ENCODE measurements at places on chromosomes 2 and 18.

GRCh38 chr2:160469621-160470204, 23.9 kb downstream of the RBMS1 start:
- no peak for DNase-seq

- no peak for DNase-seq
Measured at GRCh38 chr2:100193291-100193710, 50.9 kb upstream of the AFF3 start.

DNA sequence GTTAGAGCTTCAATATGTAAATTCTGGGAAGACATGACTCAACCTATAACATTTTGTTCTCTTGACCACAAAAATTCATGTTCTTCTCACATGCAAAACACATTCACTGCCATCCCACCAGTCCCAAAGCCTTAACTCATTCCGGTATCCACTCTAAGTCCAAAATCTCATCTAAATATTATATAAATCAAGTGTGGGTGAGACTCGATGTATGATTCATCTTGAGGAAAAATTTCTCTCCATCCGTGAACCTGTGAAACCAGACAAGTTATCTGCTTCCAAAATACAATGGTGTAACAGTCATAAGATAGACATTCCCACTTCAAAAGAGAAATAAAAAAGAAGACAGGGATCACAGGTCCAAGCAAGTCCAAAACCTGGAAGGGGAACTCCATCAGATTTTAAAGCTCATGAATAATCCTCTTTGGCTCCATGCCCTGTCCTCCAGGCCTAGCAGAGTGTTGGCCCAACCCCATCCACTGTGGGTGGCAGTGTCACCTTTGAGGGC, 101.3 kb downstream of the RAD51AP2 start:
- no peak for DNase-seq

DNA sequence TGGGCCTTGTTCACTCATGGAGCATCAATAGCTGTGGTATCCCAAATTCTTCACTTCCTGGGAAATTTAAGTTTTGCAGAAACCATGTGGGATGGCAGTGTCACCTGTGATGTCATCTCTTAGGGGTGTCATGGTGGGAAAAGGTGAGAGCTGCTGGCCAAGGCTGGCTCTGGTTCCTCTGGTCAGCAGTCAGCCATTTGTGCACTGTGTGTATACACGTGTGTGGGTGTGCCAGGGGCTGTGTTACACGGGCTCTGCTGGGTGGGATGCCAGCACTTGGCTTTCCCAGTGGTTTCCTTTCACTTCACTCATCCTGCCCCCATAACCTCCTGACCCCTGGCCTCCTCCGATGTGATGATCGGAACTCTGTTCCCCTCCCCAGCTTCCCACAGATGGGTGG, 21.3 kb downstream of the SAG start:
- DNase-seq = no peak

GRCh38 chr2:39109537-39109936, 11.3 kb downstream of the SOS1 start:
- no peak for DNase-seq

GRCh38 chr2:176152350-176153181, 1.2 kb downstream of the HOXD4 start:
- no peak for DNase-seq

GRCh38 chr18:46668694-46669093, 11.7 kb upstream of the LOXHD1 start:
- no peak for DNase-seq

DNA sequence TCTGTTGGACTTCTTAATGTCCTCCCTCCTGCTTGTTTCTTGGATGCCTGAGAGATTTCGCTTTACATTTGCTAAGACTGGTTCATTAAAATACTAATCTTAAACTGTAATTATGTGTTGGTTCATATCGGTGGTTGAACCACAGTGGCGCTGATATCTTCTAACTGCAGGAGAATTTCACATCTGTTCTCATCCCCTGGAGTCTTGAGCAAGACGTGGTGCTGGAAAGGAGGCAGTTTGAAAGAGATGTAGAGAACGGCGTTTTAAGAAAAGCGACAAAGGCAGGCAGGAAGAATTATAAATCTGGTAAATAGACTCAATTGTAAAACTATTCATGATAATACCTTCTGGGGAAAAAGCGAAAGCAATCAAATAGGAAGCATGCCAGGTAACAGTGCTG, 79.5 kb downstream of the NXPH2 start:
- DNase-seq = no peak

DNA sequence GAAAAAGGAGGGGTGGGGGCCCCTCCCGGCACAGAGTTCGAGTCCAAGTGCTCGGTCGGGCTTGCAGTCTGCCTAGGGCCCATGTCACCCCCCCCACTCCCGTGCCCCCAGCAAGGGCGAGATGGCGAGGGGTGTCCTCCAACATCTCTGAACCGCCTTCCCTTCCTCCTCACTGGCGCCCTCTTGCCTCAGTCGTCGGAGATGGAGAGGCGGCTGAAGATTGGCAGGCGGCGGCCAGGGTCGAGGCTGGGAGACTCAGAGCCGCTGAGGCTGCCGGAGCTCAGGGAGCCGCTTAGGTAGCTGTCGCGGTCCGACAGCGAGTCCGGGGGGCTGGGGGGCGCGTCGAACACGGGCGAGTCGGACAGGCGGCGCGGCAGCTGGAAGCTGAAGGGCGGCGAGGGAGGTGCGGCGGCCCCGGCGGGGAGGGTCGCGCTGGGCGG, 2.3 kb downstream of the ZFP36L2 start:
- no peak for DNase-seq

DNA sequence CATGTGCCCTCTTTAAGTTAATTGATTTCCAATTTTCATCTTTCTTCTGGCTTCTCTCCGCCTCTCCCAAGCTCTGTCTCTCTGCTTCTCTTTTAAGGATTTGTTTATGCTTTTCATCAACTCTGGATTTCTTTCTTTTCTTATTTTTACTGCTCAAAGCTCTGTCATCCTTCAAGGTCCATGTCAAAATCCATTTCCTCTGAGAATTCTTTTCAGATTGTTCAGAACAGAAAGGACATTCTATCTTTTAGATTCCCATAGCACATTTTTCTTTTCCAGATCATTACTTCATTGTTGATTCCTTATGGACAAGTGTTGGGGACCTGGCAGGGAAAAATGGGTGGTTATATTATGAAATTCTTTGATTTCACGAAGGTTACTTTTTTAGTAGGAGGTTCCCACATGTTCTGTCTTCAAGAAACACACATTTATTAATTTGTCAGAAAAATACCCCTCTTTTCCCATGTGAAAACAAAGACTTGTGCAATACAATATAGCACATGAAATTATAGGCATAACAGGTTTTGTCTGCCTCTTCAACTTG, 12.3 kb downstream of the PMAIP1 start:
- no peak for DNase-seq

GRCh38 chr18:38368246-38368645, 802.6 kb upstream of the CELF4 start:
- no peak for DNase-seq

DNA sequence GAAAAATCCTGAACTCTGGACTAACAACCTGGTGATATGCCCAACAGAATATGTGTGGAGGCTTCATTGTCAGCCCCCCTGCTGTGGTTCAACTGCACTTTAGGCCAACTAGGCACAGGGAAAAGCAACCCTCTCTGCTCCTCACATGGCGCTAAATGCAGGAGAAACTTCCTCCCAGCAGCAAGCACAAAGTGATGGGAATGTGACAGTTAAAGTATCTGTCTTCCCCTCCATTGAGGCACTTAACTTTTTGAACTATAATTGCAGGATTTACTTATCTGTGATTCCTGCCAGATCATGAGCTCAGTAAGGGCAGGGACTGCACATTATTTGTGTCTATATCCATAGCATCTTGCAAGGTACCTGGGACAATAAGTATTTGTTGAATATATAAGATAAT, 981.2 kb upstream of the KLHL29 start:
- no peak for DNase-seq

- no peak for DNase-seq
Measured at GRCh38 chr2:233005096-233005495, 8.0 kb downstream of the NGEF start.

- peak; percentile 51 for DNase-seq
Measured at GRCh38 chr18:77132369-77133050, at the start of gene MBP. Gene MBP (minus strand): TSS chr18:77132783. CDS start chr18:77105261, 27,522 bp downstream.

- DNase-seq = no peak
Measured at GRCh38 chr2:207421671-207422070, 108.1 kb upstream of the CREB1 start.

DNA sequence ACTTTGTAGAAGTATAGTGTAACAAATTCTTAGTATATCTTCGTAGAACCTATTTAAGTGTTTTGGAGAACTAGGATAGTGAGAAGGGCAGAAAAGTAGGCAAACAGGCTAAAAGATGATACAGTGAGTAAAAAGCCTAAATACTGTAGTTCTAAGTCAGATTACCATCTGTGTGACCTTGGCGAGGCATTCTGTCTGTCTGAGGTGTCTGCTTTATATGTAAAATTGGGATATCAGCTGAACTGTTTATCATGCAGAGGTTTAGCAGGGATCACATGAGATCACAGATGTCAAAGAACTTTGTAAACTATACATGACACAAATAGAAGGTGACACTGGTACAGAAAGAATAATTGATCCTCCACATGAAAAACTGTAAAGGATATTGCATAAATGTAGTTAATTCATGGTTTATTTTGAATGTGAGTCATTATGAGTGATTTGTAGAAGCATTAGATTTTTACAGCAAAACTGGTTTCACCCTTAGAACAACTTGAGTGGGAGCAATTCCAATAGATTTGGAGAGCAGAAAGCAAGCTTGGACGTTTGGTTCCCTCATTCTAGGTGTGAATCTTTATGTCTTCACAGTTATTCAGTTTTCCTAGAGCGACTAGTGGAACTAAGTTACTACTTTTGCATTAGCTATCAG, 41.9 kb downstream of the TAF1B start:
- no peak for DNase-seq

DNA sequence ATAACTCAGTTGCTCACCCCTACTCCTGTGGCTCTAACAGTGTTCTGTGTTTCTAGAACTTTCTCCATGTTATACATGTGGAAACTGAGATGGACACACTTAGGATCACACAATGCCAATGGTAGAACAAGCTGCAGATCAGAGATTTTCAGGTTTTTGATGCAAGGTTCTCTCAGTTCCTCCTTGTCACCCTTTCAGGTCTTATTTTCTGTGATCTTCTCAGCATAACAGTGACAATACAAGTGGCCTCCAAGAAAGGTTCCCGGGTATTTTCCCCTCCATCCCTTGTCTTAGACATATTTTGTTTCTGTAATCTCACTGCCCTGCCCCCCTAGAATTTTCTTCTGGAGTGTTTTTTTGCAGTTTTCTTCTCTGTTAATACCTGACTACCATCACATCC, 6.2 kb upstream of the MGAT5 start:
- DNase-seq = no peak

DNA sequence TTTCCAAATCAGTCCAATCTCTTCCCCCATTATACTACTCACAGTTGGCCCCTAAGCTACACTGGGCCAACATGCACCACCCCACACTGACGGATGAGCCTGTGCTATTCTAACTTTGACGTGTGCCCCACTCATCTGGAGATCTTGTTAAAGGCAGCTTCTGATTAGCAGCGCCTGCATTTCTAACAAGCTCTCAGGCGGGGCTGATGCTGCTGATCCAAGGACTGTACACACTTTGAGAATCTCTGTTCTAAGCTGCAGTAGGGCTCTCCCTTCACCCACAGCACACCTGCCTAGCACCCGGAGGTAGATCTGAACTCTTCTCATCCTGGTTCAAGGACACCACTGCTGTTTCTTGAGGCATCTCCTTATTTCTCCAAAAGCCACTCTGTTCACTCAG, 200.7 kb downstream of the SLC4A3 start:
- no peak for DNase-seq

GRCh38 chr2:7774481-7774880, 857.3 kb downstream of the RNF144A start:
- no peak for DNase-seq

DNA sequence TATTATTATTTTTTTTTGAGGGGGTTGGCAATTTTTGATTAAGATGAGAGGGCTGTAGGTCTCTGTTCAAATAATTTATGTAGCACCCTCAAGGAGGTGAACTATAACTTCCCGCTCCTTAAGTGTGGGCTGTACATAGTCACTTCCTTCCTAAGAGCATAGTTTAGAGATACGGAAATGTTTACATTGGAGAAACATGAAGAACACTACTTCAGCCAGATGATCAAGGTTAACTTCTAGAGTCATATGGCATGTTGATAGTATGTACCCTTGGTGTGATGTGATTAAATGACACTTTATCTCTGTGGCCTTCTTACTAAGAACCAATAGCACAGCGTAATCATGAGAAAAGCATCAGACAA, 93.7 kb downstream of the MIB1 start:
- DNase-seq = no peak

- no peak for DNase-seq
Measured at GRCh38 chr2:162261032-162261945, 18.0 kb upstream of the FAP start.

DNA sequence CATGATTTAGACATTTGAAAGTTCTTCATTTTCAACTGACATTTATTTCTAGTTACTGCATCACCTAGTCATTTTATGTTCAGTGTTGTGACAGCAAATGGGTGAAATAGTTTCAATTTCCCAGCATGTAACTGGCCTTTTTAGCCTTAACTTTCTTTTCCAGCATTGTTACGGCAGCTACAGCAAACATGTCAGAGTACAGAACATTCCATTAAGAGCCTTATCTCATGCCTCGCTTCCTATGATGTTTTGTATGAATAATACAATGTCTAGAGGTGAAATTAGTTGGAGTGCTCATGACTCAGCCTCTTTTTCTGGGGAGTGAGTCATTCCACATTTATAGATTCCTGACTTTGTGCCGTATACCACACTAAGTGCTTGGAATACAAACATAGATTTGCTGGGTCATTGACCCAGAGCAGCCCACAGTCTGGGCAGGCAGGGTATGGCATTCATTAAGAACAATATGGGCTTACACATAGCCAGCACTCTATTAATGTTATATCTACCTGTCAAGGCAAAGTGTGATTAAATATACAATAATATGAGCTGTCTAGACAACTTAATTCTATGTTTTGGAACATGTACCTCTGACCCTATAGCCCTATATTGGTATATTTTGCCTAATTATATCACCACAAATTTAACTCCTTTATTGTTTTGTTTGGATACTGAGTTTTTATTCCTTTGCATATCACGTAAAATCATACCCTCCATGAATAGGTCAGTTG, 72.2 kb downstream of the MAP2 start:
- DNase-seq = no peak
